Transverse colon (tissue), 4 donors: ENCODE measurements at places on chromosomes 16 and 17. TPM values are rescaled to one million over a fixed set of nuclear protein-coding genes. Genes with fewer than 3 reads are reported as not detected.

GRCh38 chr17:47807421-47807820 is 14.2 kb downstream of the OSBPL7 start:
- no peak for DNase-seq

- peak; percentile 48 for DNase-seq
Observed at GRCh38 chr17:6494239-6494941, 50.1 kb downstream of the PIMREG start.

Gene SPNS2
- 23.6 TPM for total RNA-seq

Gene PIPOX
- 15.3 TPM for total RNA-seq

Gene GPRC5C
- total RNA-seq: 113 TPM

Gene TEX14
- not detected for total RNA-seq

GRCh38 chr17:81917565-81918332 is at the start of gene SIRT7:
TSS of gene SIRT7 (minus strand) at chr17:81918176. CDS start at chr17:81918131, 45 bp downstream.
- peak; percentile 83 for DNase-seq

DNA sequence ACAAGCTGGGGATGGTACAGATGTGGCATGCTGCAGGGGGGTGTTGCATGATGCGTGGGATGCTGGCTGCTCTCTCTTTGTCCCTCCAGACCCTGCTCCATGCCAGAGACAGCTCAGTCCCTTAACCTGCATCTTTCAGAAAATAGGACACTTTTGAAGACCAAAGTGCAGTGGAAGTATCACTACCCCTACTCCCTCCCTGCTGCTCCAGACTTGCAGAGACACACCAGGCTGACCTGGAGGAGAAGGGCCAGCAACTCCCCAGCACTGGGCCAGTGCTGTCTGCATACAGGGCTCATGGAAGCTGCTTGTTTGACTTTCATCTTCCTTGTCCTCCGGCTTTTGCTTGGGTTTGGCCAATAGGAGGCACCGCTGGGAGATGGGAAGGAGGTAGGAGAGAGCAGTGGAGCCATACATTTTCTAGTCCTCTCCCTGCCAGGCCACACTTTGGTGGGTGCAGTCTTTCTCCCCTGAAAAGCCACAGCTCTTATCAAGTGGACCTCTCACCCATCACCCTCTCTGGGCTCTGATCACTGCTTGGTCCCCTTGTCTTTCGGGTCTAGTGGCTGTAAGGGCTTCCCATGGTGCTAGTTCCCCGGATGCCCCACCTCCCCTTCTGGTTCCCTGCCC is 46.1 kb upstream of the NKD1 start:
- no peak for DNase-seq

DNA sequence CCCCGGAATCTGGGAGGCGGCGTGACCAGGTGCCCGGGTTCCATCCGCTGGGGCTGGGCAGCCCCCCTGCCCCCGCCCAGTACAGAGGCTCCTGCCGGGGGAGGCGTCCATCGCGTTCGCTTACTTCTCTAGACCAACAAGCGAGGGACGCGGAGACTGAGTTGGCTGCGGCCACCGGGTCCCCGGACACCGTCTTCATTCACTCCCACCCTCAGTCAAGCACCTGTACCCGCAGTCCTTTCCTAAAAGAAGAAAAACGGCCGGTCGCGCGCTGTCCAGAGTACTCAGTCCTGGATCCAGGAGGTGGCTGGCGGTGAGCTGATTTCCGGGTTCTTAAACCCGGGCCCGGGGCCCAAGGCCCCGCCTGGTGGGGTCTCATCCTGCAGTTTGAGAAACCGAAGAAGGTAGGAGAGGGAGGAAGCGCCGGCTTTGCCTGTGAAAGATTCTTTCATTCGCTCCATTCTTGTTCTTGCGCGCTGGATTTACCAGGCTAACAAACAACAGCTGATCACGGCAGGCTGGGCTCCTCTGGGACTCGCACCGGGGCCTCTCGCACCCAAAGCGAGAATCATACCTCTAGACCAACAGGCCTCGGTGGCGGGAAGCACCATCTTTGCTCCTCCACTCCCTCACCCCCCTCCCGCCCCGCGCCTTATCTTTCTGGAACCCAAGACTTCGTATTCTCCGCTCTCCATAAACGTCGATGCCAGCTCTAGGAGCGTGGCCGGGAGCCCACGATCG is 17.4 kb upstream of the OR1F1 start:
- DNase-seq: no peak

DNA sequence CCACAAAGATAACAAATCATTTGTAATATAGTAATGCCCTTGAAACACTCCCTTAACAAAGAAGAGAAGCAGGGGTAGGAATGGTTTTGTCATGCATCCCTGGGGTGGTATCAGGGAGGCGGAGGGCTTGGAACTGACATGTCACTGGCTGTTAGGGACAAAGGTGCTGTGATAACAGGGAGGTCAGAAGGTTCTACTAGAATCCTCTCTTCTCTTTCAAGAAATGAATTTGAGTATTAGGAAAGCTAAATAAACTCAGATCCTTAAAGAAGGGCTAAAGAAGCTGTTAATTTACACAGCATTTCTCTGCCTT is 65.4 kb upstream of the ADAMTS18 start:
- DNase-seq: no peak

DNA sequence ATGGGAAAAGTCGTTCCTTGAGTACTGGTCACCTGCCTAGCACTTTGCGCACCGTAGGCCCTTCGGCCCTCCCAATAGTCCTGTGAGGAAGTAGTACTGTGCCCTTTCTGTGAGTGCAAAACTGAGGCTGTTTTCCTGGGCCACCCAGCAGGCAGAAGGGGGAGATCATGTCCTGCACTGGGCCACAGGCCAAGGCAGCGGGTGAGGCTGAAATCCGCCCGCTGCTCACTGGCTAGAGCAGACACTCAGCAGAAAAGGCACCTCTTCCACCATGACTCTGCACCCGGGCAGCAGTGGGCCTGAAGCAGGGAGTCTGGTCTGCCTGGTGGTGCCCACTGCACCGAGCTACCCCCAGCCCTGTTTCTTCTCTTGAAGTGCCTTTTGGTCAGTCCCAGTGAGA is 20.2 kb downstream of the METTL22 start:
- DNase-seq: no peak

DNA sequence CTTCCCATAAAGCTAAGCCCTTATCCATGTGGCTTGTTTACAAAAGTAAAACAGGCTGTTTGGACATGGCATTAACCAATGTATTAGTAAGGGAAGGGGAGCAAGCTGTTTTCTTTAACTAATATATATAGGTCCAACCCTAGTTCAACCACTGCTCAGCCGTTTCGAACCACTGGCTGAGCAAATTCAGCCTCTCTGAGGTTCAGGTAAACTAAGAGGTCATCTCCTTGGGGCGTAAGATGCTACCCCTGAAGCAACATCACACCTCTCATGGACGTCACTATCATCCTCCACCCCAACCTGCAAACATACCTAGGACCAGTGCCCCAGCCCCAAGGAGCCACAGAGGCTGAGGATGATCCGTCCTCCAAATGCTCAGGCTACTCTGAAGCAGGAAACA is 45.2 kb downstream of the ANKRD11 start:
- DNase-seq: no peak

DNA sequence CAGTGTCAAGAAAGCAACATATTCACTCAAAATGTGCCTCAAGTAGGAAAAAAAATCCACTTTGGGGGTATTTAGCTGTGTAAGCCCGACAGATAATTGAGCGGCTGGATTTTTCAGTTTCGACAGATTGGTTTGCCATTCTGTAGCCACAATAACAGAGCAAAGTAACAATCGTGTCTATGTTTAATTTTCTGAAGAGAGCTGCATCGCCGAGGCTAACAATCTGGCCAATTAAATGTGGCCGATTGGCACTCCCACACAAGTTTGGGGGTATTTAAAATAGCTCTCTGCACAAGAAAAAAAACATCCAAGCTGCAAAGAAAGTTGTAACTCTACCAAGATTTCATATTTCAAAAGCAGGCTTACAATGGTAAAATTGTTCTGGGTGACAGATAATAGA is 99.7 kb upstream of the CDH13 start:
- no peak for DNase-seq

DNA sequence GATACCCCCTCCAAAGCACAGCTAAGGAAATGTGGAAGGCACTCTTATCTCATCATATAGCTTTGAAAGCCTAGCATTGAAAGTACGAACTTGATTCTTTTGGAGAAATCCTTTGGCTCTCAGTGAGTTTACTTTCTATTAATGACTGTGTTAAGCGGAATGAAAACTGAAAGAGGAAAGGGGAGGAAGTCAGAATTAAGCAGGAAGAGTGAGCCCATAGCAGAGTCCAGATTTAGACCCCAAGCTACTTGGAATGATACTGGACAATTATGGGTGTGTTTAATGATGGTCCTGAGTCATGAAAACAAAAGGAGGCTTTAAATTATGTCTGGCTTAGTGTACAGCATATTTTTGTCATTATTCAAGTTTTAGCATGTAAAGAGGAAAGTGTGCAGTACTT is 42.2 kb downstream of the TENT4B start:
- no peak for DNase-seq

Gene MYADML2
- not detected for total RNA-seq

Gene C17orf78
- not detected for total RNA-seq

- no peak for DNase-seq
Observed at GRCh38 chr17:73800893-73801292, 156.6 kb upstream of the SDK2 start.

GRCh38 chr17:79988185-79988971 is 47.3 kb downstream of the TBC1D16 start:
- DNase-seq: peak; percentile 61

Gene ERCC4
- 3.8 TPM for total RNA-seq

- DNase-seq: no peak
Observed at GRCh38 chr17:81194941-81195901, 27.5 kb downstream of the CEP131 start.

Gene TSNAXIP1
- not detected for total RNA-seq

GRCh38 chr17:64491034-64491860 is 5.6 kb downstream of the POLG2 start:
- peak; percentile 37 for DNase-seq

GRCh38 chr17:67912656-67913055 is 83.6 kb downstream of the C17orf58 start:
- DNase-seq: no peak

DNA sequence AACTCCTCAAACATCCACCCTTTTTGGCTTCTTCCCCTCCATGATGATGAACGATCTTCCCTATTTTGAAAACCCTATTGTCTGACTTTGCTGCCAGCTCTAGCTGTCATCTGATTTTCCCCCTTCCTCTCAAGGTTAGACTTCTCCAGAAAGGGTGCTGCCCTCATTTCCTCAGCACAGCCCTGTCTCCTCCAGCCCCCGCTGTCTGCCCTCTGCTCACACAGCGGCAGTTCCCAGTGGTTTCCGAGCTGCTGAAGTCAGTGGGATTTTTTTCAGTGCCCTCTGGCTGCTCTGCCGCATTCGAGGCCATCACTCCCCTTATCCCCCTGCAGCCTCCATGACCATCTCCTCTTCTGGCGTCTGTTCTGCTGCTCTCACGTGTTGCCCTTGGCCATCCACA is 26.6 kb upstream of the C17orf107 start:
- DNase-seq: no peak

DNA sequence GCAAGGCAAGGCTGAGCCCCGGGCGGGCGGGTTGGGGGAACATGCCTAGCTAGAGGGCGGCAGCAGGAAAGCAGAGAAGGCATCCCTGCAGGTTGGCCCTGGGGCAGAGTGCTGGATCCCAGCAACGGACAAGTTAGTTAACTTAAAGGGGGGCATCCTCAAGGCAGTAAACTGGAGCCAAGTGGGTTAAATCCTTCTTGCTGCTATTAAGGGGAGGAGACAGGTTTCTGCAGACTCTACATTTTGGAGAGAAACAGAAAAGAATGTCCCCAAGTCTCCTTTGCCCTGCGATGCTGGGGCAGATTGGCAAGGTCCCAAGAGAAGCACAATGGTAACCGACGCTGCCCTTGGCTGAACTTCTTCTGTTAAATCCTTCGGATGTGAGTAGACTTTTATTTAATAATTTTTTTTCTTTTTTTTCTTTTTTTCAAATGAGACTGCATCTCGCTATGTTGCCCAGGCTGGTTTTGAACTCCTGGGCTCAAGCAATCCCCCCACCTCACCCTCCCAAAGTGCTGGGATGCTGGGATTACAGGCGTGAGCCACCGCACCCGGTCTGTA is 14.0 kb downstream of the ATP5PD start:
- no peak for DNase-seq

DNA sequence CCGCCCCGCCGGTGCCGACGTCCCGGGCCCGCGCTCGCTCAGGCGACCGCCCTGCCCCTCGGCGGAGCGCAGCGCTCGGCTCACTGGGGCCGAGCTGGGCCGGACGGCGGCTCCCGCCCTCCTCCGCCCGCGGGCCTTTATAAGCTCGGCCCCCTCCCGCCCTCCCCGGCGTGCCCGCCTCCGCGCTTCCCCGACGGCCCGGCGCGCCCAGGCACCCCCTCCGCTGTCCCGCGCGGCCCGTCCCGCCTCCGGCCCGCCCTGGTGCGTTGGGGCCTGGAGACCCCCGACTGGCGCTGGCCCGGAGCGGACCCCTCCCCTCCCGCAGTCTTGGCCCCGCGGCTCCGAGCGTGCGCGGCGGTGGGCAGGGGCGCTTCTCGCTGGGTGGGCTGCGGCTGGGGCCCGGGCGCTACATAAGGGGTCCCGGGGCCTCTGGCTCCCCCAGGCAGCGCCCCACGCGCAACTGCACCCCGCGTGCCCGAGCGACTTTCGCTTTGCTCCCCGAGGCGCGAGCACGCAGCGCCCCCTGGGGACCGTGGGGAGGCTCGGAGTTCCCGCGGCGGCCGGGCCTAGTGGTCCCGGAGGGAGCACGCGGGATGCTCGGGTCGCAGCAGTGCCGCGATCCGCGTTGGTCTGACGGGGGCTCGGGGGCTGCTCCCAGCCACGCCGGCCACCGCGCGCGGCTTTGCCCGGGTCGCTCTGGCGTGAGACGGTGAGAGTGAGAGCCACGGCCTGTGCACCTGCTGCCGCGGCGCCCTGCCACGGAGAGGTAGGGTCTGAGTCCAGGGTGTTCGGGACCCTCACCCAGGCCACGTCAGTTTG is at the start of gene PIEZO1:
Gene PIEZO1 (minus strand): TSS at position 115 of the 819 bp plus-strand sequence. CDS start 256 bp downstream, outside the sequence.
- DNase-seq: peak; percentile 84

- no peak for DNase-seq
Observed at GRCh38 chr16:1047801-1048200, 24.7 kb upstream of the SSTR5 start.

Gene SLC52A1
- total RNA-seq: 3.4 TPM

DNA sequence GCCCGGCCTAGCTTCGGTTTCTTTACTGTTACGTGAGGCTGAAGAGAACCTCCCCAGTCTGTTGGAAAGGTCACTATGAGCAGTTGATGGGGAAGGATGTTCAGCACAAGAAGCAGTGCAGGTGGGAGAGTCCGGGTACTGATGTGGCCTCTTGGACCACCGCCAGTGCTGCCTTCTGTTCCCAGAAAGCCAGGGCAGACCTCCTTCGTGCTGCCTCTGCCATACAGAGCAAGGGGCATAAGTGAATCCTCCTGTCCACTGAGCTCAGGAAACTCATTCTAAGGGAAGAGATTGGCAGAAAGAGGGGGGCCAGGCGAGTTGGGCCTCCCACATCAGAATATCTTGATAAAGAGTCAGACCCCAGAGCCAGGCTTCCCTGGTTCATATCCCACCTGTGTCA is 3.7 kb downstream of the PPP4C start:
- DNase-seq: no peak

Gene CHRNE
- 0.32 TPM for total RNA-seq

DNA sequence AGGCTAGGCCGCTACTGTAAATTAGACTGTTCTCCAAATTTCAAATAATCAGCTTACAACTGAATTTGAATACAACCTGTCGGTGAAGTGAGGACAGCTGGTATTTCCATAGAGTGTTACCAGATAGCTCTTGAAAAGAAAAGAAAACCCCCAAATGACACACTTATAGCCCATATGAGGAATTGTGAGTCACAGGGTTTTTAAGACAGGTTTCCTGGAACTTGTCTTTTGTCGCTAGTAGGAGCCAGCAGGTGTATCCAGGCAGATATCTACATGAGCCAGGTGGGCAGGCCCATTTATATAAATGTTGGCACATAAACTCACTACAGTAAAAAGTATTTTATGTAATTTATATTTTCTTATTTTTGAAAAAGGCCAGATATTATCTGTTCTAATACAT is 24.0 kb downstream of the TNRC6A start:
- DNase-seq: no peak

- DNase-seq: peak; percentile 32
Observed at GRCh38 chr16:1494129-1494640, 1.0 kb downstream of the TELO2 start.

Gene CMTM1
- total RNA-seq: 34.2 TPM
